ENCODE measurements at places on chromosomes 7 and 10.

DNA sequence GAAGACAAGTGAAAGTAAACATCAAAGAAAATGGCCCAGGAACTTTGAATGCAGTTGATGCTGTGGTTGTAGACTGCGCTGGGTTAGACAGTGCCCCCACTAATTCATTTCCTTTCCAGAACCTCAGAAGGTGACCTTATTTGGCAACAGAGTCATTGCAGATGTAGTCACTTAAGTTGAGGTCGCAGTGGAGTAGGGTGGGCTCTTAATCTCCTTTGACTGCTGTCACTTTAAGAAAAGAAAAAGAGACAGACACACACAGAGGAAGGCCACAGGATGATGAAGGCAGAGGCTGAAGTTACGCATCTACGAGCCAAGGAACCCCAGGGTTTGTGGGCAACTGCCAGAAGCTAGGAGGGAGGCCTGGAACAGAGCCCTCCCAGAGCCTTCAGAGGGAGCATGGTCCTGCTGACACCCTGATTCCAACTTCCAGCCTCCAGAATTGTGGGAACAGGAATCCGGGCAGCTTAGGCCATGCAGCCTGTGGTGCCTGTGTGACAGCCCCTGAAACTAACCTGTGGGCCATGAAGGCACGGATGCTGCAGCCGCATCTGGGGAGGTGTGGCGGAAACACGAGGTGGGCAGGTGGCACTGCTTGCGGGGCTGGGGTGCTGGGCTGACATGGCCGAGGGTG, 107.6 kb downstream of the PRKAG2 start:
- no peak for DNase-seq

DNA sequence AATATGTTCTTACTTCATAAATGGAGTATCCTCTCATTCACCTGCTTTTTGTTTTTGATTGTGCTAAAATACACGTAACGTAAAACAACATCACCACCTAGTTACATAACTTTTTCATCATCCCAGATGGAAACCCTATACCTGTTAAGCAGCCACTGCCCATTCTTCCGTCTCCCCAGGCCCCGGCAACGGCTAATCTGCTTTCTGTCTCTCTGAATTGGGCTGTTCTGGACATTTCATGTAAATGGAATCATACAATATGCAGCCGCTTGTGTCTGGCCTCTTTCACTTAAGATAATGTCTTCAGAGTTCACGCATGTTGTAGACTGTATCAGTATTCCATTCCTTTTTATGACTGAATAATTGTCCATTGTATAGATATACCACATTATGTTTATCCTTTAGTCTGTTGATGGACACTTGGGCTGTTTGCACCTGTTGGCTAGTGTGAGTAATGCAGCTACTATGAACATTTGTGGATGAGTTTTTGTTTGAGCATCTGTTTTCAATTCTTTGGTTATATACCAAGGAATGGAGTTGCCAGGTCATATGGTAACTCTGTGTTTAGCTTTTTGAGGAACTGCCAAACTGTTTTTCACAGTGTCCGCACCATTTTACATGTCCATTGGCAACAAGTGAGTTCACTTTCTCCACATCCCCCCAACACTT, 14.1 kb upstream of the SUN1 start:
- no peak for DNase-seq

GRCh38 chr10:132475086-132475485, 62.5 kb upstream of the INPP5A start:
- DNase-seq = no peak

DNA sequence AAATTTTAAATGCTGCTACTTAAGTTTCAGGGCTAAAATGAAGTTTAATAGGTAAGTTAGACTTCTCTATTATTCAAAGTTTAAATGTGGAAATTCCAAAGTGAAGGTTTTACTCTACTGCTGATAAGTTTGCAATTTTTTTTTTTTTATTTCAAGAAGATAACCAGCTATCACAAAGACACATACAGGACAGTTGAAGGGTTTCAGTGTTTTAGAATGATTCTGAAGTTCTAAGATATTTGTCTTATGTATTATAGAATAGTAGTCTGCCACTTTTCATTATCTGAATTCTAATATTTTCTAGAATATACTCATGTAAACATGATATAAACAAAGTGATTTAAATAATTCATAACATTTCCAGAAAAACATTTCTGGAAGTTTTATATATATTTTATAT, 7.0 kb upstream of the CD36 start:
- no peak for DNase-seq

DNA sequence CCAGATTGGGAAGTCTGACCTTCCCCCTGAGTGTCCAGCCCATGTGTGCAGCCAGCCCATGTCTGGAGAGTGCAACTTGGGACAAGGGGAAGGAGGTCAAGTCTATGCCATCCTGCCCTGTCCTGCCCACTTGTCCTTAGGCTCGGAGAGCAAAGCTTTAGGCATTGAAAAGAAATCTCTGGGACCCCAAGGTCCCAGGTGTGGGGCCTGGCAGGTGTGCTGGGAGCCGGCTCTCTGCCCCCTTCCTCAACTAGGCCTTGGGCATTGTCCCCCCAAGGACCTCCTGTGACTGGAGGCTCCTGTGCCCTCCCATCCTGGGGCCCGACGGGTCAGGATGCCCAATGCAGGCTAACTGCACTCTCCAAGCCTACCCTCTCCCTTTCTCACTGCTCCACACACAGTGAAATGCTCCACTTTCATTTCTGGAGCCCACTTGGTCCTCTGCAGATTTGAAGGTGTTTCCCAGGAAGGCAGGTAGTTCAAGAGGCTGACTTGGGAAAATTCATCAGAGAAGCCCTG, 124.7 kb downstream of the PTPN20 start:
- DNase-seq = no peak

DNA sequence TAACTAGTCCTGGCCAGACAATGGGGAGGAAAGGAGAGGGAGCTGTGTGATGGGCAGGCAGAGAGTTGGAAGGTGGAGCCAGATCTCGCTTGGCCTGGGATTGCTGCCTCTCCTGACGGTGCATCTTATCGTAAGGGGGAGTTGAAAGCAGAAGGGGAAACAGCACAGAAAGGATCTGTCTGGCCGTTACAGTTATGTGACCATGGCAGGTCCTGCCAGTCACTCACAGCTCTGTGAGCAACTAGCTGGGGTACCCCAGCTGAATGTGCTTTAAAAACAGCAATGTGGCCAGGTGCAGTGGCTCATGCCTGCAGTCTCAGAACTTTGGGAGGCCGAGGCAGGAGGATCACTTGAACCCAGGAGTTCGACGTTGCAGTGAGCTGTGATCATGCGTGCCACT, 8.1 kb downstream of the BLVRA start:
- no peak for DNase-seq

DNA sequence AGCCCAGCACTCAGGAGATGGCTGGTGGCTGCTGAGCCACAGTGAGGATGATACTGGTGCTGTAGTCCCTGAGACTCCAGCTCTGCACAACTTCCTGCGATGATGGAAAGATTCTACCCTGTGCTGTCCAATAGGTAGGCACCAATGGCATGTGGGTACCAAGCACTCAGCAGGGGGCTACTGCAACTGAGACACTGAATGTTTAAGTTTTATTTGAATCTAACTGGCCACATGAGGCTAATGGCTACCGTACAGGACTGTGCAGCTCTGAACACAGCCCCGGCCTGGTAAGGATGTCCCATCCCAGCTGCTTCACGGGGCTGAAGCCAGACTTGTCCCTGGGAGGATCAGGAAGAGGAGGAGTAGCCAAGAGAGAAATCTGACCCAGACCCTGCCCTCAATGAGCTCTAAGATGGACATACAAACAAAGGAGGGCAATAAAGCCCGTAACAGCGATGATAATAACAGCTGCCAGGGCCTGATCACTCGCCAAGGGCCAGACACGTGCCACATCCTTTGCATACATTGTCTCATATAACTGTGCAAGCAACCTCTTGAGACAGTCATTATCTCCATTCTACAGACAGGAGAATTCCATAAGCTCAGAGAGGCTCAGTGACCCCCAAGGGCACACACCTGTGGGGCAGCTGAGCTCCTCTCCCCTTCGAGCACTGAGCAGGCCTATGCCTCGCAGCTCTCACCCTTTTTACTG, 3.8 kb downstream of the GPRIN2 start:
- DNase-seq = no peak

DNA sequence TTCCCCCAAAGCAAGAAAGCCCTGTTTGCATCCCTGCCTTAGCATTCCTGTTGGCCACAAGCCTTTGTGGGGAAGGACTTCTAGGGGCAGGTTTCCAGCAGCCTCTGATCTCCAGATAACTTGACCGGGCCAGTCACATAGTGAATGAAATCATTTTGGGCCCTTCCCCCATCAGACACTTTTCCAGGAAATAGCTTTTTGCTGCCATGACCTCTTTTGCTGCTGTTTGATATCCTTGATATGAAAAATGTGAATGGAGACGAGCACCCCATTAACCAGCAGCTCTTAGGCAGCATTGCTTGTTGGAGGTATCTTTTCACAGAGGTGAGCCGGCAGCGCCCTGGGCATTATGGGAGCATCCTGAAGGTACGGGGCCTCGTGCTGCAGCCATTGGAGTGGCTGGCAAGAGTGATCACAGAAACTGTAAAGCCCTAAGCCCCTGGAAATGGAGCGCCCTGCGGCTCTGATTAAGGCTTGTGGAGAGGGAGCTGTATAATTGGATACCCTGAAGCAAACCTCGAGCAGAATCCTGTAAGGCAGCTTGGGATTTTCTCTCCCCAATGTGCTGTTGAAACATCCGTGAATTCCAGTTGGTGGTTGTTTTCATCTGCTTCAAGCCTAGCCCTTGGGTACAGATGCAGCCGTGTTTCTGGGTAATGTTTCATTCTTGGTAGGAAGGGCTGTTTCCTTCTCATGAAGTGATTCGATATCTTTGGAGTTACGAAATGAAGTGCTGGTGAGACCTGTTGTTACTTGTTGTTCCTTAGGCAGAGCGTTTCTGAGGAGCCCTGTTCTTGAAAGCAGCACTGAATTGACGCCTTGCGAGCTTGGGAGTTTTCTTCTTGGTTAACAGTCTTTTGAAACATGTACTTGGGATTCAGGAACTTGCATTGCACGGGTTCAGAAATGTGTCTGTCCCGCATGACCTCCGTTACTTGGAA, 179.0 kb downstream of the PTEN start:
- no peak for DNase-seq

DNA sequence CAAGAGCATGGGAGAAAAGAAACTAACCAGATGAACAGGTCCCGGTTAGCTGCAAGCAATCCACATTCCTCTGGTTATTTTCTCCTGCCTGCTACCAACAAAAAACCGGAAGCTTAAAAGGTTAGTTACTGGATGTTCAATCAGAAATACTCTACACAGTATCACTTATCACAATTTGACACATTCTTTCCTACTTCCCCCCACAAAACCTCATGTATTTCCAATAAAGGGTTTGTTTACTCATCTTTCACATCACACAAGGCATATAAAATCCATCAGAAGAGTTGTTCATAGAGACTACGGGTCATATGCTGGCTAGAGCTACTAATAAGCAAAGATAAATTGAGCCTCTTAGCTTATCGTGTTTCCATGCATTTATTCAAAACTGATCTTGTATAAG, 4.8 kb downstream of the SLC25A28 start:
- no peak for DNase-seq

- DNase-seq = no peak
These were observed 46.8 kb downstream of the ATOH7 start for GRCh38 chr10:68185085-68185484.

GRCh38 chr10:6464862-6465430, 115.1 kb downstream of the PRKCQ start:
- DNase-seq = no peak

GRCh38 chr7:99928994-99929729, at the start of gene GJC3:
TSS of gene GJC3 (minus strand) at chr7:99929620. CDS start at chr7:99929620, 0 bp downstream.
- DNase-seq = peak; percentile 29

DNA sequence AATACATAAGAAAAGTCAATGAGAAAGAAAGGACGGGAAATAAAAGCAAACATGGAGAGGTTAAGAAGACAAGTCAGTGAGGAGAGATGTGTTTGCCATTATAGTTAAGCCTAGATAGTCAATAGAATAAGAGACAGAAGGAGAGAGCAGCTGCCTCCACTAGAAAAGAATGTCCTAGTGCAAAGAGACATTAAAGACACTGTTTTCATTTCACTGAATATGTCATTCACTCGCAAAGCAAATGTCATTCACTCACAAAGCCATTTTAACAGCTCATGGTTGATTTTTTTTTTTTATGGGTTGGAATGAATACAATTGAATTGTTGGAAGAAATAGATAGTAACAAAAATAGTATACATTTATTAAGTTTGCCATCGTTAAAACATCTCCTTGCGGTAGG, 1007.6 kb downstream of the DNAJB9 start:
- DNase-seq = no peak

GRCh38 chr10:92569071-92569470, 4.8 kb downstream of the IDE start:
- no peak for DNase-seq

- no peak for DNase-seq
These were observed 43.3 kb downstream of the POLR1F start for GRCh38 chr7:19665399-19666008.

GRCh38 chr7:45143616-45144015, 14.0 kb upstream of the RAMP3 start:
- DNase-seq = no peak

DNA sequence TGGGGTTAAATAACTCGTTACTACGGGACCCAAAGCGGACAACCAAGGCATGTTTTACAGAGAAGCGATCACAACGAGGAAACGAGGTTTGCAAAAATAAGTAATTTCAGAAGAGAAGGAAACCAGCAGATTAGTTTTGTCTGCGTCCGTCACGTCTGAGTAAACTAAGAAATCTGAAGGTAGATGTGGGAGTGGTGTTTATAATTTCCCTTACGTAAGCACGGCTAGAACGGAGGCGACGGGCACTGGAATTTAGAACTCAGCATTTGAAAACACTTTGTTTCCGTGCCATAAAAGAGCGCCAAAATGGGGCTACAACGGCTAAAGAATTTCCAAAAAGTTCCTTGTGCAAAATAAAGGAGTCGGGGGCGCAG, 718 bp upstream of the UMAD1 start:
- peak; percentile 23 for DNase-seq

DNA sequence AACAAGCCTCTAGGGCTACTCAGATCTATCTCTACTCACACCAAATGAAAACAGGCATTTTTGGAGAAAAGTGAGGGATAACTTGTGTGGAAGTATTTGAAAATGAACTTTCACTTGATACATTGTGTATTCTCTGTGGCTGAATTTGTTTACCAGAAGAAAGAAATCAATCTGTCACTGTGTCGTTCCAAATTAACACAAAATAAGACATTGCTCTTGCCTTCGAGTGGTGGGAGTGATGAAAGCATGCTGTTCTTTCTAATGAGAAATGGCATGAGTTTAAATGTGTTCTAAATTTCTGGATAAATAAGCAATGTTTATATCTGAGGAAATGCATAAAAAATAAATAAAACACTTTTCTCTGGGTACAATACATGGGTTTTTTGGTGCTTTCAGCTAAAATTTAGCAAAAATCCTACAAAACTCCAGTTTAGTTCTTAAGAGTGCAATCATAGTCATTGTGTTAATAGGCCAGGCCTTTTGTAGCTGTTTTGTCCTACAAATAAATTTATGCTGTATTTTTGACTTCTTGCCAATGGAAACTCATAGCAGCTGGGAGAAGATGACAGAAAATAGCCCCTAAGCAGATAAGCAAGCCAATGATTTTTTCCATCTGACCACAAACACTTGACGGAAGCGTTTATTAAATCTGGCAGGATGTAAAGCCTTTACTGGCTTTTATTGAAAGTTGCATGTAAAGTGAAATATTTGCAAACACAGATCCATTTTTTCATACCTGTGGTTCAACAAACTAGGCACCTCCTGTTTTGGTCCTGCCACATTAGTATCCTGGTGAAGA, 1064.1 kb upstream of the GHITM start:
- DNase-seq = no peak

GRCh38 chr7:3412871-3413270, 111.8 kb downstream of the SDK1 start:
- DNase-seq = no peak

Data from stimulated activated CD4-positive, alpha-beta T cell treated with anti-CD3 and anti-CD28 coated beads, Interleukin-2, amount 100 ng/mL, for 48 hours (primary cell).